ENCODE measurements at places on chromosomes 3 and 15.

DNA sequence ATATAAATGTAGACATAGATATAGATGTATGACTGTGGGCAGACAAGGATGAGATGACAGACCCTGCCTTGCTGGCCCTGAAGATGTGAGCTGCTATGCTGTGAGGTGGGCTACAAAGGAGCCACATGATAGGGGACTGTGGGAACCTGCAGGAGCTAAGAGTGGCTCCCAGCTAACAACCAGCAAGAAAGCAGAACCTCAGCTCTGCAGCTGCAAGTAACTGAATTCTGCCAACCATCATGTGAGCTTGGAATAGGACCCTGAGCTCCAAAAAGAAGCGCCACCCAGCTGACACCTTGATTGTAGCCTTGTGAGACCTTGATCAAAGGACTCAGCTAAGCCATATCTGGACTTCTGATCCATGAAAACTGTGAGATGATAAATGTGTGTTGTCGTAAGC is 123.3 kb upstream of the GRM7 start:
- DNase-seq: no peak

DNA sequence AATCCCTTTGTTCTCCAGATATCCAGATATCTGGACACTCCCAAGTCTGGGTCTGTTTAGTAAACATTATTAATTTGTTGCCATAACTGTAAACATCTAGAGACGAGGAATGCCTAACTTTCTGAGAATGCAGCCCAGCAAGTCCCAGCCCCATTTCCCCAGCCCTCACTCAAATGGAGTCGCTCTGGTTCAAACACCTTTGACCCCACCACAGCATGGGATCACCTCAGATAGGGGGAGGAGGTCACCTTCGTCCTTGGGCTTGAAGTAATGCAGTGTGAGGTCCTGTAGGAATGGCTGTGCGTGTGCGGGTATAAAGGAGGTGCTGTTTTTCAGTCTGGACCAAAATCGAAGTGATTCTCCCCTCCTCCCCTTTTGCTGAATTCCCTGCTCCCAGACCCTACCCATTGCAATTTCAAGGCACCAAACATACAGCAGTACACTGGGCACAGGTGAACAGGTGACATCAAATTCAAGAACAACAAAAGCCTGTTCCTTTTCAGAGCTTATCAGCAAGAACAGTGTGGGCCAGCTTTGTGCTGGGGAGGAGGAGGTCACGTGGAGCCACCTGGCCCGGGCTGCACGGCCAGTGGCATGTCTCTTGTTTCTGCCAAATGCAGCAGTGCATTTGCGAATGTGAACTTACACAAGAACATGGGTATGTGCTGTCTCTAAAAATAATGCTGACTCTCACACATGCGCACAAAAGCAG is 57.5 kb upstream of the TRPM1 start:
- no peak for DNase-seq

- no peak for DNase-seq
These were observed 34.4 kb upstream of the TNIK start for GRCh38 chr3:171494457-171495109.

- no peak for DNase-seq
These were observed 37.7 kb downstream of the ZIC4 start for GRCh38 chr3:147368561-147369221.

DNA sequence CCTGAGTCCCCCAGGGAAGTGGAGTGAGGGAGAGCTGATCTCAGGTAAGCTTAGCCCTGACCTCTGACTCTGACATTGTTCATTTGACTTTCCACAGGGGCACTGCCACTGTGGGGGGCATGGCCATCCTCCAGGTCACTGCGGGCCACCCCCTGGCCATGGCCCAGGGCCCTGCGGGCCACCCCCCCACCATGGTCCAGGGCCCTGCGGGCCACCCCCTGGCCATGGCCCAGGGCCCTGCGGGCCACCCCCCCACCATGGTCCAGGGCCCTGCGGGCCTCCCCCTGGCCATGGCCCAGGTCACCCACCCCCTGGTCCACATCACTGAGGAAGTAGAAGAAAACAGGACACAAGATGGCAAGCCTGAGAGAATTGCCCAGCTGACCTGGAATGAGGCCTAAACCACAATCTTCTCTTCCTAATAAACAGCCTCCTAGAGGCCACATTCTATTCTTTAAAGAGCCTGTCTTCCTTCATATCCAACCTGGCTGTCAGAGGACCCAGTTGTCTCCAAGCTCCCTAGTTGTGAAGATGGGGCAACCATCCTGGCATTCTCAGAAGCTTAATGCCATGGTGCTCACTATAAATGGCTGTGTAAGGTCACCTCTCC is 1.9 kb upstream of the DISP2 start:
- no peak for DNase-seq

DNA sequence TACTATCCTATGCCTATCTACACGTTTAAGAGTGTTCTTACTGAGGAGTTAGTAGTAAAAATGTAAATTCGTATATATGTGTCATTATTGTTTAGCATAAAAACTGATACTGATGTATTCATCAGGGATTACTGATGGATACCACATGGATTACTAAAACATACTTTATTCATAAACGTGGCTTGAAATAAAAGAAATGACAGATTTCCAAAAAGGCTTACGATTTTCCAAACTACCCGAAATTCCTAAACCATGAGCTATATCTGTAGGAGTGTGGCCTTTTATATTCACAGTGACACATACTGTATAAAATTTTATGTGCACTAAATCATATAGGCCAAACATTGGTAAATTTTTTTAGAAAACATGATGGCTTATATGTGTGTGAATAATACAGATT is 6.9 kb downstream of the TSC22D2 start:
- no peak for DNase-seq
